ENCODE measurements at places on chromosomes 1 and 21. TPM values are rescaled to one million over a fixed set of nuclear protein-coding genes. Genes with fewer than 3 reads are reported as not detected.
A peak's percentile ranks its signal among the peaks of the same experiment; 100 is the strongest.

DNA sequence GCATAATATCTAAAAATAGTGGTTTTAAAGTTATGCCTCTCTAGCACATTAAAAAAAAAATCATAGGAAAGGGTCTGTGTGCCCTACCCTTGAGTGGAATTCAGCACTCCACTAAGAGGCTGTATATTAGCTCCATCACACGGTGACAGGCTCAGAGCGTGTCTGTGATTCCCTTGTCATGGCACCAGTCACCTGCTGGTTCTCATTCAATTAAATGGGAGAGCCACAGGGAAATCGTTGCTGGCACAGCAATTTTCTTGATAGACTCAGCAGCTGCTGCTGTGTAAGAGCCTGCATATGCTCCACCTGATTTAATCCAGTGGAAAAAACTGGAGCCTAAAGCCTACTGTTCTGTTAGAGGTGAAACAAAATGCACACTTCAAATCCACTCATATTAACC is 9.5 kb downstream of the ATP6V1G3 start:
- DNase-seq, result no peak

DNA sequence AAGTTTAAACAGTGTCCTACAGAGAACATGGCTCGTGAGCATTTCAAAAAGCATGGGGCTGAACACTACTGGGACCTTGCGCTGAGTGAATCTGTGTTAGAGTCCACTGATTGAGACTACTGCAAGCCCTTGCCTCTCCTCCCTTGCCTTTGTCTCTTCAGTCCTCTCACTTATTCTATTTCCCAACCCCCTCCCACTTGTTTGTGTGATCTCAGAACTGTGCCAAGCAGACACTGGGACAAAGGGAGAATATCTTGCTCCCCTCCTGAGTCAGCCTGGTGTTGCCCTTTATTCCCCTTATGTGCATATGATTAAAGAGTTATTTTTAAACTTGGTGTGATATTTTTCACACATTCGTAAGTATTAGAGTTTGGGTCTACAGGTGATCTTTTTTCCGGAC is 11.1 kb upstream of the RPRD2 start:
- peak; percentile 36 for DNase-seq

GRCh38 chr1:115840605-115841460 is at the start of gene NHLH2:
Gene NHLH2, minus strand, starts transcription at chr1:115841126. Its CDS starts 2,754 bp downstream, at chr1:115838372.
- no peak for DNase-seq

DNA sequence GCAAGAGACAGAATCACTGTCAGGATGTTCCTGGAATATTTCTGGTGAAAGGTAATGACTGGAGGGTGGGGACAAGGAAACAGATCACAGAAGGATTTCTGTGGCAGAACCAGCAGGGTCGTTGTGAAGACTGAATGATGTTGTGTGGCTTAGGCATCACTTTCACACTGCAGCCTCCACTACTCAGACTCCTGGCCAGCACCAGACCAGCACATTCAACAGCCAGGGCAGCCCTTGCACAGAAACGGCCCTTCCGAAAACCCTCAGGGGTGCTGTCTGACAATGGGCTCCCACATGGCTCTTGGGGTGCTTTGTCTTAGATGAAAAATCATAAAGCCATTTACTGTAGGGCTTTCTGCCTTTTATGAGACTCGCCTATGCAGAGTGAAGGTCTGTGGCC is 3.8 kb upstream of the RAB7B start:
- DNase-seq, result no peak

The ATAD3C gene
- 2.1 TPM for total RNA-seq

The C1orf226 gene
- total RNA-seq, result 14.4 TPM
